ENCODE measurements at places on chromosomes 7 and 10. TPM values are rescaled to one million over a fixed set of nuclear protein-coding genes. Genes with fewer than 3 reads are reported as not detected.

- DNase-seq: no peak
These were observed 271.2 kb upstream of the IMMP2L start for GRCh38 chr7:111833466-111833865.

PTPN20 gene
- not detected for total RNA-seq

PNLIPRP2 gene
- not detected for total RNA-seq

GRCh38 chr7:144771927-144772326, 63.9 kb downstream of the TPK1 start:
- DNase-seq: no peak

SPDYE8 gene
- not detected for total RNA-seq

DNA sequence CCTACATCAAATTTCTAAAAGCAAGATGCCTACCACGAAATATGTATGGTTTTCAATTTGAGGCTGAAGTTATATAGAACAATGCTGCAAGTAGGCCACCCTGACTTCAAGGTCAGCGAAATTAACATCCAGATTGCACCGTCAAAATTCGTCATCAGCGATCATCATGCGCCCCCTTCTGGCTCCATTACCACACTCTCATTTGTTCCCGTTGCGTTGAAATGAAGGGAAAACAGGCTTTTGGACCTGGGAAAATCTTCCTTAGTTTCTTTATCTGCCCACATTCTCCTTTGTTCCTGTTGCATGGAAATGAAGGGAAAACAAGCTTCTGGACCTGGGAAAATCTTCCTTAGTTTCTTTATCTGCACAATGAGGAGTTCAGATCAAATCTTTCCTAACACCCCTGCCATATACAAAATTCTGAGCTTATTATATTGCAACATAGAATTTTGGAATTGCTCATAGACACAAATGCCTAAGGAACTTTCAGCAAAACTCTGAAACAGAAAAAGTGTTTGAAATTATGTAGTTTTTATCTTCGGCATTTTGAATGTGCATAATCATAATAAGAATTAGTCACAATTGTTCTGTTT, 98.2 kb upstream of the PRKCQ start:
- DNase-seq: peak; percentile 71

DNA sequence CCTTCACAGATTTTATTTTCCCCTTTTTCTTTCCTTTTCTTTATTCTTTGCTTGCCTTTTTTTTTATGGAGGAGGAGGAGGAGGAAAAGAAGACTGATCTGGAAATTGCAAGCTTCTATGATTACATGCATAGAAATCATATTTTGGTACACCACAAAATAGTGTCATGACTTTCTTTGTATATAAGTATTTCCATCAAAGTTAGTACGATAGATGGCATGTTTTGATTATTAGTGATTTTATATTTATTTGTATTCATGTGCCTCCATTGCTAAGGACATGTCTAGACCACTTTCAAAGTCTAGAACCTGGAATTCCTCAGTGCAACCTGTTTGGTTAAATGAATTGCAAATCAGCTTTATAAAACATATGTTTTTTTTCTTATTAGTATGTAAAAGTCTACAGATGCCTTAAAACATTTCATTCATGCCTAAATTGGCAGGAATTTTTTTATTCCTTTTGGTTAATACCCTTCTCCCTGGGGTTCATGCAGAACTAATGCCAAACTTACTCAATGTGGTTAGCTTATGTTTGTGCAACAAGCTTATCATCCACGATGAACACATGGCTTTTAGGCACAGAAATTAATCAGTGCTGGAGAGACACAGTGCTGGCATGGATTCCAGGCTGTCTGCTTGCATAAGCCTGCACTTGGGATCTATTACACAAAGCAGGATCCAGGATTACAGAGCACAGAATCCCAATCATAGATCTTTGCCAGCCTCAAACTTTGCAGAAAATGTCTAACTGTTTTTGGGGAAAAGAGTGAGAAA, 213.1 kb downstream of the CHRM2 start:
- DNase-seq: no peak

PNLIPRP3 gene
- total RNA-seq: not detected

All from glutamatergic neuron (in vitro differentiated cells).